Skeletal muscle cell (primary cell): ENCODE measurements at places on chromosomes 7 and 10.

DNA sequence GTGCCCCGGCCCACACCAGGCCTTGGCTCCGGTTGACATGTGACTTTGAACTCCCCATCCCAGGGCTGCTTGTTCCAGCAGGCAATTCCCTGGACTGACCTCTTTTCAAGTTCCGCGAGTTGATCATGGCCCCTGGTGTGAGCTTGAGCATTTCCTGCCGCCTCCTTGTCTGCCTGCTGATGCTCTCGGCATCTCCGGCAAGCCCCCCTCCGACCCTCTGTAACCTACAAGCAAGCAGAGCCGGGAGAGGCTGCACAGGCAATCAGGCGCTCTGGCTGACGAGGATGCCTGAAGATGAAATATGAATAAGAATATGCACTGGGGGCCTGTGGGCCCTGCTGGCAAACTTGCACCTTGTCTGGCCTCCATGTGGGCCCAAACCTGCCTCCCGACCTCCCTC lies 304.9 kb upstream of the MKI67 start:
- no peak for DNase-seq

DNA sequence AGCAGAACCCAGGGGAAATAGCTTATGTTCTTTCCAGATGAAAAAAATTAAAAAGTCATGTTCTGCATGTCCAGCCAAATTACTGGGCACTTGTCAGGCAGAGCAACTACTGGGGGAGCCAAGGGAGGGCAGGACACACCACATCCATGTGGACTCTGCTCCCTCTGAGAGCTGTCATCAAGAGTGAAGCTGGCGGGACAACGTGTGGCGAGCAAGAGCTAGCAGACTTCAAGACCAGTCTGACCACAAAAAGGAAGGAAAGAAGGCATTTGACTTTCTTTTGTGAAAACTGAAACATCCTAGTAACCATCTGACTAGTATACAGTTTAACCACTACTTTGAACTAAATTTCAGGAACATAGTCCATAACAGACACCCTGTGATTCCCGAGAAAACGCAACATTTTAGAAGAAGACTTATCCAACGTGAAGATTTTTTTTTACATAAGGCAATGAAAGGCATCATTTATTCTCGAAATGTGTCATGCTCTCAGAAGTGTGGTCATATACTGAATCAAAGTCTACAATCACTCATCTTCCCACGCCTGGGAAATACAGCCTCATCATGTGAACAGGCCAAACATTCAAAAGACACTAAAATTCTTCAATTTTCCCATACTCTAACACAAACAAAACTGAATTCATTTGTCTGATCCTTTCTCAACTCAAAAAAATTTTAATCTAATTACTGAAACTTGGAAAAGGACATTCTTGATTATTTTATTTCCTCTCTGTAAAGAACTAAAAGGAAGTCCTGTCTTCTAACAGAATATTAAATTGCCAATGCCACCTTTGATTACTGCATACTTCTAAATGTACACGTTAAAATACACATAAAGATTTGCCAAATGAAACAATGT lies 15.5 kb downstream of the CYTH3 start:
- peak; percentile 74 for DNase-seq

- DNase-seq = no peak
Observed at GRCh38 chr7:32256811-32257210, 186.6 kb upstream of the PDE1C start.

GRCh38 chr7:154872811-154873499 lies 130.0 kb downstream of the PAXIP1 start:
- no peak for DNase-seq

DNA sequence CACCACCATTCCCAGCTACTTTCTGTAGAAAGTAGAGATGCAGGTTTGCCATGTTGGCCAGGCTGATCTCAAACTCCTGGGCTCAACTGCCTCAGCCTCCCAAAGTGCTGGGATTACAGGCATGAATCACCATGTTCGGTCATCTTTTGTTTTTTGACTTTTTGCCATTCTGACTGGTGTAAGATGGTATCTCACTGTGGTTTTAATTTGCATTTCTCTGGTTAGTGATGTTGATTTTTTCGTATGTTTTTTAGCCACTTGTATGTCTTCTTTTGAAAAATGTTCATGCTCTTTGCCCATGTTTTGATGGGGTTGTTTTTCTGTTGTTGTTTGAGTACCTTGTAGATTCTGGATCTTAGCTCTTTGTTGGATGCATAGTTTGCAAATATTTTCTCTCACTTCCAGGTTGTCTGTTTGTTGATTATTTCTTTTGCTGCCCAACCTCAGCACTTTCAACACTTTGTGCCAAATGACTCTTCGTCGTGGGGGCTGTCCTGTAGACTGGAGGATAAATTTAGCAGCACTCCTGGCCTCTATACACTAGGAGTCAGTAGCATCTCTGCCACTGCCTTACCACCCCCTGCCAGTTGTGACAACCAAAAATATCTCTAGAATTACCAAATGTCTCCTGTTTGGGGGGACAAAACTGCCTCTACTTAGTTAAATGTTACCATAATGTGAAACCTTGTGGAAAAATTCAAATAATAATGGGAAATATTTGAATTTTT lies 6.5 kb upstream of the CPED1 start:
- DNase-seq = no peak

DNA sequence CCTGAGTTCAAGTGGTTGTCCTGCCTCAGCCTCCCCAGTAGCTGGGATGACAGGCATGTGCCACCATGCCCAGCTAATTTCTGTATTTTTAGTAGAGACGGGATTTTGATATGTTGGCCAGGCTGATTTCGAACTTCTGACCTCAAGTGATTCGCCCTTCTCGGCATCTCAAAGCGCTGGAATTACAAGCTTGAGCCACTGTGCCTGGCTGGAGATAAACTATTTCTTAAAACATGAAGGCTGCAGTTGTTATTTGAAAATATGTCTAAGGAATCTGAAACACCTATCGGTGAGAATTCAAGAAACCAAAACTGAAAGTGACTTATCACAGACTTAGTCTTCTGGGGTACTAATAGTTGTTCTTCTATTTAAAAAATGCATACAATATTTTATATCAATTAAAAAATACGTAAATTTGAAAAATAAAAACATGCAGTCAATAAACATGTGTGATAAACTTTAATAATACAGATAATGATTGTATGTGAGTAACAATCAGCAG lies 176.9 kb upstream of the PRSS58 start:
- DNase-seq = no peak

- peak; percentile 15 for DNase-seq
Observed at GRCh38 chr7:129615018-129615417, 3.5 kb downstream of the NRF1 start.

GRCh38 chr10:29214551-29214950 lies 74.3 kb upstream of the LYZL1 start:
- no peak for DNase-seq
